ENCODE measurements at places on chromosomes 1 and 21.
A peak's percentile ranks its signal among the peaks of the same experiment; 100 is the strongest.

GRCh38 chr1:78833491-78833890 lies 173.0 kb downstream of the ADGRL4 start:
- DNase-seq = no peak

GRCh38 chr21:41859297-41859980 lies 19.7 kb downstream of the PRDM15 start:
- no peak for DNase-seq

GRCh38 chr1:76492752-76493430 lies 374.4 kb upstream of the ST6GALNAC5 start:
- no peak for DNase-seq

GRCh38 chr1:2046174-2046917 lies 3.9 kb upstream of the PRKCZ start:
- peak; percentile 10 for DNase-seq

- DNase-seq = no peak
These were observed 6.9 kb downstream of the RIT1 start for GRCh38 chr1:155904261-155904660.

DNA sequence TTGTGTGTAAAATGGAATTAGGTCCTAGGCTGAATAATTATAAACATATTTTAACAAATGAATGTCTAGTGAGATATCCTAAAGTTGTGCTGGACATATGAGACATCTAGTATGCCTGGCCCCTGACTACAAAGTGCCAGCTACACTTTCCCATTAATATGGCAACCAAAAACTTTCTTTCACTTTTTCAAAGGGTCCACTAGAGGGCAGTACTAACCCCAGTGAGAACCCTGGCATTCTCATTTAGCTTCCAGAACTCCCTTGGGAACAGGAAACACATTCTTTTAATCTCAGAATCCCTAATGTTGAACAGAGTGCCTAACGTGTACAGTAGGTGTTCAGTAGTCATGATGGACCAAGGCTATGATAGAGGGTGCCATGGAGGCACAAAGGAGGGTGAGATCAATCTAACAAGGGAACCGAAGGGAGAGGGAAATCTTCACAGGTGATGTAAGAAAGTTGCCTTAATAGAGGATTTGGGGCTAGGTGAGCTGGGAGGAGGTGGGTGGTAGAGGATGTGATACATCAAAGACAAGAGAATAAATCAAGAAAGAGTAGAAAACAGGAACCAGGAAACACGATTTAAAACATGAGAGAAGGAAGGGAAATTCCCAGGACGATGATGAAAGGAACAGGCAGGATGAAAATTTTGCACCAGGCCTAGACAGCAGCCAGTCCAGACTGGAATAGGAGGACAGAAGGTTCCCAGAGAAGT lies 41.6 kb downstream of the NSL1 start:
- DNase-seq = no peak

DNA sequence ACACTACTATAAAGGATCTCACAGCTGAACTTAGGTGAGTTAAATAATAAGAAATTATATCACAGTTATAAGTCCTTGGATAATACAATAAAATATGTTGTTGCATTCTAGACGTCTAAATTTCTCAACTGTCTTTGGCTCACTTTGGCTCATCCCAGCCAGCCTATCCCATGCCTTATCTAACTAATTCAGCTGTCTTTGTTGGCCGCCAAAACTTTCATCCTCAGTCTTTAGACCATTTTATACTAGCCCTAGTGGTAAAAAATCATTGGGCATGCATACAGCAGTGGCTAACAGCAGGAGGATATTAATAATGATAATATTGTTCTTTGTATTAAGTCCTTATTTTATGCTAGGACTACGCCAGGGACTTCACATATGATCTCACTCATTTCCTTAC lies 59.3 kb downstream of the CCDC18 start:
- no peak for DNase-seq

DNA sequence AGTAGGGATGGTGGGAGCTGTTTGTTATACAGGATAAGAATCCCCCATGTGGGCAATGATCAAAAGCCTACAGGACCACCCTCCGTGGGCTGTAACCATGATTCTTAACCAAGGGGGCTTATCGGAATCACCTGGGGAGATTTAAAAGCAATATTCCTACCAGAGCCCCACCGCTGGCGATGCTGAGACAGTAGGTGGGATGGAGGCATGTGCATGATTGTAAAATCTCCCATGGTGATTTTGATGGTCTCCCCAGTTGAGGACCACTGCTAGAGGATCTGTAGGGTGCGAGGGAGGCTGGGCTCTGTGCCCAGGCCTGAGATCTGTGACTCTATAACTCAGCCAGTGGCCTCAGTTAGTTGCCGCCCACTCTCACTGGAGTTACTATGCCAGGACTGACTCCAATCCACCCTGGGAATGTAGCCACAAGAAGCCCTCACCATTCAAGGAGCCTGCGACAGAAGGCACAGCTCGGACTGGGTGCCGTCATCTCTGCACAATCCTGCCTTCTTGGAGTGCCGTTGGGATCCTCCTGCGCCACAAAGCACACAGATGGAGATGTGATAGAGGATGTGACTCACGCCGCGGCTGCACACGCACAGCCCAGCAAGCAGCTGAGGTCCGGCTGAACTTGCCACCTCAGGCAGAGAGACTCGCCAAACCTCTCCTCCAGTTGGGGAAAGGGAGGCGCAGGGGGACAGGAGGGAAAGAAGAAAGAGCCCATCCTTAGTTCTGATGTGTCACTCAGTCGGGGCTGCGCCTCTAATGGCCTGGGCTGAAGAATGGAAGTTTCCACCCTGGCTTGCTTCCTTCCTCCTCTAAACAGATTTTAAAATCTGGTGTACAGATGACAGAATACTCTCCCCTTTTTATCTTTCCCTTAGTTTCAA lies 26.5 kb downstream of the AKNAD1 start:
- no peak for DNase-seq

DNA sequence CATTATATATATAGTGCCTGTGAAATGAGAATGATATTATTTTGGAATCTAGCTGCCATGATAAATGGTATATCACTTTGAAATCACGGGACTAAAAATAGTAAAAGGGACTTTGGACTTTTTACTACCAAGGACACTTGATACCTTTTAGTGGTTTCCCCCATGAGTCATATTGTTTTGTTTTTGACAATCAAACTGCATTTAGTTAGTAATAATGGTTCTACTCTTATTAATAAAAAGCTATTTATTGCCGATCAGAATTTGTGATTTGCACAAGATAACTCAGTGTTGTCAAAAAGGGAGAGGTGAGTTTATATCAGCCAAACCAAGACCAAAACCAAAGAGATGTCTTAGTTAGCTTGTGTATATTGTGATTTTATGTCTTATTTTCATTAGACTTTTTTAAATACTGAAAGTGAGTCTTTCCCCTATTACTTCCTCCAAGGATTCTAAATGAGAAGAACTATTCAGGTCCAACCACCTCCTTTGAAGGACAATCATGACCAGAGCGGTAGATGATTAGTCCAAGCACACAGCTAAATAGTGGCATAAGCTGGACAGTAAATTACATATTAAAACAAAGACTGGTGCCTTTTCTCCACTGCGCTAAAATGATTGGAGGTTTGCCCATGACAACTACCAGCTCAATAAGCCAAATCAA lies 281.7 kb upstream of the ESRRG start:
- DNase-seq = no peak

DNA sequence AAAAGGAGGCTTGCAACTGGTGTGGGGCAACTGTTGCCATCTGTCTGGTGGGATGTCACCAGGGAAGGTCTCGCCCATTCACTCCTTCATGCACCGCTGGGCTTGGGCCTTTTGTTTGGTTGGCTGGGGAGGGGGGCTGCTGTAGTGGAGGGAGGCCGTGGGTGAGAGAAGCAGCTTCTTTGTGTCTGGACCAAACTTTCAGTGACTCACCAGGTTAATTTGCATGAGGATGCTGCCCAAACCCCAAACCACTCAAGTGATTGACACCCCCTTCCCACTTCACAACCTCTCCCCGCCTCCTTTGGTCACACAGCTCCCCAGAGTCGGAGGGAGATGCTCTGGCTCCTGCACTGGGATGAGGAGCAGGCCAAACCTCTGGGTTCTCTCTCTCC lies 19.7 kb downstream of the BTG2 start:
- DNase-seq = peak; percentile 40

DNA sequence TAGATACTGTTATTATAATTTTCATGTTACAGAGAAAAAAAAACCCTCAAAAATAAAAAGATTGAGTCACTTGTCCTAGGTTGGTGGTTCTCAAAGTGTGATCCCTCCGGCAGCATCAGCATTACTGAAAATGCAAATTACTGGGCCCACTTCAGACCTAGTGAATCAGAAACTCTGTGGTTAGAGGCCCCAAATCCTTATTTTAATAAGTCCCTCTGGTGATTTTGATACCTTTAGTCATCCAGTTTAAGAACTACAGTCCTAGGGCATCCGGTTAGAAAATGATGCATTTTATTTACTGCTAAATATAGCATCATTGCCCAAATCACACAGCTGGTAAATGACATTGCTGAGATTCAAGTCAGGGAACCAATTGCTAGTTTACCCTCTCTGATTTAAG lies 203.7 kb upstream of the RUNX1 start:
- DNase-seq = no peak

- DNase-seq = no peak
These were observed 21.5 kb downstream of the CLSPN start for GRCh38 chr1:35748326-35748725.

DNA sequence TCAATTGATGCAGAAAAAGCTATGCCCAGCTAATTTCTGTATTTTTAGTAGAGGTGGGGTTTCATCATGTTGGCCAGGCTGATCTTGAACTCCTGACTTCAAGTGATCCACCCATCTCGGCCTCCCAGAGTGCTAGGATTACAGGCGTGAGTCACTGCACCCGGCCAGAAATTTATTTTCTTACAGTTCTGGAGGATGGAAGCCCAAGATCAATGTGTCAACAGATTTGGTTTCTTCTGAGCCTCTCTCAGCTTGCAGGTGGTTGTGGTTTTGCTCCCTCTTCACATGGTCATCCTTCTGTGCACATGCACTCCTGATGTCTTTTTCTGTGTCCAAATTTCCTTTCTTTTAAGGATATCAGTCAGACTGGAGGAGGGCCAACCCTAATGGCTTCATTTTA lies 35.6 kb downstream of the SHCBP1L start:
- DNase-seq = no peak
